ENCODE measurements at places on chromosomes 4 and X.

GRCh38 chrX:131675596-131676194 lies 131.8 kb downstream of the OR13H1 start:
- no peak for DNase-seq

DNA sequence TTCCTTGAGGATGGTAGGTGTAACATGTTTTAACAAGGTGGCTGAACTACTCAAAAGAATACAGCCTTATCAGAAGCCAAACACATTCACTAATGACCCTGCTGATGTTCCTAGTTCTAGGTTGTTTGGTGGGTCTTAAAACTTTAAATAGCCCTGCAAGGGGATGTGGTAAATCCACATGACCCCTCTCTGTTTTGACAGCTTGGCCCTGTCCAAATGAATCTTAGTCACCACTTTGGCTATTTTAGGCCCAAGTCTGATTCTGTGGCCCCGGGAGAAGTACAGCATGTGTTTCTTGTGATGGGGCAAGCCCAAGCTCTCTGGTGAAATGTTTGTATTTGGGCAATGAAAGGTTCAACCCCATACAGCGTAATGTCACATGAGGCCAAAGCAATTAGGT lies 54.5 kb upstream of the GPR34 start:
- no peak for DNase-seq

DNA sequence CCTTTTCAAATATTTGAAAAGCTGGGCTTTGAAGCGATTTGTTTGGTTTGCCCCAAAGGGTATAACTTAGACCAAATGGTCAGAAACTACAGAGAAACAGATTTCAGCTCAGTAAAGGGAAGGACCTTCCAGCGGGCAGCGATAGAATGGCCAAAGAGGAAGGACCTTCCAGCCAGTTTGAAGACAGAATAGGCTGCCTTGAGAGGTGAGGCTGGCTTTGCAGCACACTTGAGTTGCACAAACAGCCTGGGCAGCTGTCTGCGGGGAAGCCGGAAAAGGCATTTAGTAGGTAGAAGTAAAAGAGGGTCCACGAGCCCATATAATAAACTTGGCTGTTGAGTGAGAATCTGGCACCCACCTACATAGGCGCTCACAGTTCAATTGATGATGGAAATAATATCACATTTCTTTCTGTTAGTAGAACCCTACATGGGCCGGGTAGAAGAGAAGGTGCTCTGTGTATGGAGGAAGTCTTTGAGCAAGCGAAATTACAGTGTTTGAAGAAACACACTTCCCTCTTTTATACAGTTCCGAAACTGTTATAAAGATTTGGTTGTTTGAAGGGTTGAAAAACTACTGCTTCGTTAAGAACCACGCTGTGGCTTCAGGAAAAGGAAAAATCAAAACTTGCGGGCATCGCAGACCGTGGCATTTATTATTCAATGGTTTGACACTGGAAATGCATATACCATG lies 75.0 kb upstream of the SORBS2 start:
- no peak for DNase-seq

DNA sequence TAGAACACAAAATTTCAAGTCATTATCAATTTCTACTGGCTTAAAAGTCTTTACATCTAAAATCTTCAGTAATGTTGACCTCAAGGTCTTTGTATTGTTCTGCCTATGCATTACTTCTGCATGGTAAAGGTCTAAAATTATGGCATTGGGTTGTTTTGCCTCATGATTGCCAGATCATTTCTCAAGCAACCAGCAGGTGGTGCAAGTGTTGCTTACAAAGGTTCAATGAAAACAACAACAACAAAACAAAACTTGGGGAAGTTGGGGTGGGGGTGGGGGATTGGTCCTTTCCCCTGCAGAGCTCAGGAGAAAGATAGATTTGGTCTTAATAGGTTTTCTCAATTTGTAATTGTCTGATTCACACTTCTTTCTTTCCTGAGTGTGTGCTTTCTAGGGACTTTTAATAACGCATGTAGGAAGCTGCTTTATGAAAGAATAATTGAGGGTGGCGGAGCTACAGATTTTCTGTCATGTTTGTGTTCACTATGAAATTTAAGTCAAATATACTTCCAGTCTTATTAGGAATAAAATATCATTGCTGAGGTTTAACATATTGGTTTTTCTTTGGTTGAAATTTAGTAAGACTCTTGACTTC lies 145.1 kb downstream of the COL4A5 start:
- DNase-seq = no peak

- no peak for DNase-seq
Observed at GRCh38 chr4:170008371-170008770, 17.8 kb downstream of the MFAP3L start.

- DNase-seq = peak; percentile 63
Observed at GRCh38 chr4:1009542-1010394, 1.7 kb upstream of the FGFRL1 start.

DNA sequence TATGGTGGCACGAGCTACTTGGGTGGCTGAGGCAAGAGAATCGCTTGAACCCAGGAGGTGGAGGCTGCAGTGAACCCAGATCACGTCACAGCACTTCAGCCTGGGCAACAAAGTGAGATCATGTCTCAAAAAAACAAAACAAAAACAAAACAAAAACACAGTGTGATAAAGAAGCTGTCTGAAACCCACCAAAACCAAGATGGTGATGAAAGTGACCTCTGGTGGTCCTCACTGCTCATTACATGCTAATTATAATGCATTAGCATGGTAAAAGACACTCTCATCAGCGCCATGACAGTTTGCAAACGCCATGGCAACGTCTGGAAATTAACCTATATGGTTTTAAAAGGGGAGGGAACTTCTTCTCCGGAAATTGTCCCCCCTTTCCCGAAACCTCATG lies 29.4 kb upstream of the OPHN1 start:
- no peak for DNase-seq

GRCh38 chr4:87530868-87531267 lies 1.7 kb upstream of the SPARCL1 start:
- DNase-seq = no peak

- no peak for DNase-seq
Observed at GRCh38 chrX:10021461-10022272, 54.5 kb downstream of the CLDN34 start.

DNA sequence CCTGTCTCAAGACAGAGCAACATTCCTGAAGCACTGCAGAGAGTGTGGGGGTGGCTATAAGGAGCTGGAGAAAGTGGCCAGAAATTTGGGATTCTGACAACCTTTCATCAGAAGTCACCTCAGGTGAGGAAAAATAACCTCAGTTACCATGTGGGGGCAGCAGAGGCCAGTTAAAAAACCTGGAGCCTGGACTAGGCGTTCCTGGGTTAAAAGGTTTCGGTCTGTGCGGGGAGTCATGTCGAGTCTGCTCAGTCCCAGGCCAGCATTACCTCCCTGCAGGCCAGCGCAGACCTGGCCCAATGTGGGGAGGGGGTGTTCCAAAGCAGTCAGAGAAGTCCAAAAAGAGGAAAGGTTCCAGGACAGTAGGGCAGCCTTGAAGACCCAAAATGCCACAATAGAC lies 10.9 kb upstream of the NALF2 start:
- DNase-seq = no peak

- DNase-seq = no peak
Observed at GRCh38 chr4:78962597-78963115, 23.4 kb upstream of the PAQR3 start.

- no peak for DNase-seq
Observed at GRCh38 chr4:148776941-148777340, 334.7 kb upstream of the NR3C2 start.

GRCh38 chrX:100217547-100217946 lies 192.5 kb downstream of the PCDH19 start:
- DNase-seq = no peak

DNA sequence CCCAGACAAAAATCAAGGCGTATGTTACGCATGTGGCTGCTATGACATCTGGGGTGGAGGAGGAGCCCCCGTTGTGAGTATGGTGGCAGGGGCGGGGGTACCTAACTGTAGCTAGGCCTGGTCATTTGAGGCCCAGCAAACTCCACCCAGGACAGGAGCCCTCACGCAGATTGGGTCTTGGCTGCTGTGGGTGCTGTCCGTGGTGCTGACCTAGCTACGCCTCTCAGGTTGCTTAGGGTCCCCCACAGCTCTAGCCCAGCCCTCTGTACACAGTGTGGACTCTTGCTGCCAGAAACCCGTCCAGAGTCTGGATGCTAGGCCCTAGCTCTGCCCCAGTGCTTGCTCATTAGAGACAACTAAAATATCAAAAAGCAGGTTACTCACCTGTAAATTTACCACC lies 146.7 kb upstream of the PSAPL1 start:
- no peak for DNase-seq

DNA sequence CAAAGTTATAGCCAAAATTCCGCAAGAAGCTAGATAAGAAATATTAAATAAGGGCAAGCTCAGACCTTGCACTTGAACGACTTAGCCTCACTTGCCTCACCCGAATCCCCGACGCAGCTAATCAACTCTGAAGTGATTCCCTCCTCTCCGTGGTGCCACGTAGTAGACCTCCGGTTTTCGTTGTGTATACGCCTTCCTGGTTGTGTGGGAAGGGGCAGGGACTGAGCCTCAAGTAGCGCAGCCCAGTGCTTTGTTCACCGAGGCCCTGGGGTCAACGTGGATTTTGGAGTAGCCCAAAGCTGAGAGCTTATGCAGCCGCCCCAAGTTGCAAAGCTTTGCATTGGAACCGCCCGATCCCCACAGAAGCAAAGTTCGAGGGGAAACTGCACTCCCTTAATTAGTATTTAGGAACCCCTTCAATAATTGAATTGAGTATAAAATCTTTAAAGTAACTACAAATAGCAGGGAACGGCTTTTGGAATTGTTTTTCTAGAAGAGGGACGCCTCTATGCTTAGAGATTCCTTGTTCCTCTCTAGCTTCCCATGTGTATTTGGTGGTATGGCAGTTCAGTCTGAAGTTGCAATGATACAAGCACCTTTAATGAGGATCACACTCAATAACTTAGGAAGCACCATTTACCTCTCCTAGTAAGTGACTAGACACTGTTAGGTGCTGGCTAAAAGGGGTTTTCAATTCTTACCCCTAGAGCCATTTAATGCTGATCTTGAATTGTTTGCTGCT lies 55.7 kb downstream of the LINC00632 start:
- DNase-seq = no peak

DNA sequence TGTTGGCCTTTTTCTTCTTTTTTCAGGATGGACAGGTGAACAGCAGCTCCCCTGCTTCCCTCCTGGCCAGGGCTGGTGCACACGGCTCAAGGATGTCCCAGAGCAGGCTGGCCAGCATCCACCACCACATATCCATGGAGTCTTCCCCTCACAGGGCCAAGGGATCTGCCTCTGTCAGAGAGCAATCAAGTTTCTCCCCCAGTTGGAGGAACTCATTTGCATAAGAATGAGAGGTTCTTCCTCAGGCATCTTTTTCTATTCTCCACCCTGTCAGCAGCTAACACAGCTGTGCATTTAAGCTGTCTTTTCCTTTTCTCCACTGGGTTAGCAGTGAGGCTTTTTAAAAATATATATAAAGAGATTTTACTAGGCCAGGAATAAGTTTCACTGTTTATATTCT lies 143.8 kb downstream of the ANAPC10 start:
- no peak for DNase-seq

DNA sequence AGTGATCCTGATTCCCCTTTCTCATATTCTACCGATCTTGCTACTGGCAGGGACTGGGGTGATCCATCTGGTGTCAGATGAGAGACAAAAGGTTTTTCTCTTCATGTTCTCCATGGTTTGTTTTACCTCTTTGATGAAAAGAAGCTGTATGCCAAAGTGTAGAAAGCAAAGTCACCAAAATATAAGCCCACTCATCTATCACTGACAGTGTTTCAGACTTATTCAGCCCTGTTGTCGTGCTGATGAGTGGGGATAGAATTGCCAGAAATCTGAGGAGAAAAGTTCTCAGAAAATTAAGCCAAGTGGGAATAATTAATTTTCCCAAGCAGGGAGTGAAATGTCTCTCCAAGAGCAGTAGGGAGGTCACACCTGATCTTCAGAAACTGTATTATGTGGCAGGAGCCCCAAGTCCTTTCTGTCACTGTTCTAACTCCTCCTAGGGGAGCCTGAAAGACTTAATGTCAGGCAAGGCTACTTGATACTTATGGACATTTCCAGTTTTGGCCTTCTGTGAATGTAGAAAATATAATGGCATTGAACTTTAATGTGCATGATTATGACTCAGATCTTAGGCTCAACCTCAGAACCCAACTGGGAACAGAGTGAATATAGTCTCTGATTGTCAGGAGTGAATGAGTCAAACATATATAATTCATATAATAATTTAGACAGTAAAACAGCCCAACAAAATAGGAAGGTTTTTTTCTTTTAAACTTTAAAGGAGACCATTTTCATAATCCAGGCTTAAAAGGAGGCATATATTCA lies 298.1 kb downstream of the ANKRD50 start:
- no peak for DNase-seq

DNA sequence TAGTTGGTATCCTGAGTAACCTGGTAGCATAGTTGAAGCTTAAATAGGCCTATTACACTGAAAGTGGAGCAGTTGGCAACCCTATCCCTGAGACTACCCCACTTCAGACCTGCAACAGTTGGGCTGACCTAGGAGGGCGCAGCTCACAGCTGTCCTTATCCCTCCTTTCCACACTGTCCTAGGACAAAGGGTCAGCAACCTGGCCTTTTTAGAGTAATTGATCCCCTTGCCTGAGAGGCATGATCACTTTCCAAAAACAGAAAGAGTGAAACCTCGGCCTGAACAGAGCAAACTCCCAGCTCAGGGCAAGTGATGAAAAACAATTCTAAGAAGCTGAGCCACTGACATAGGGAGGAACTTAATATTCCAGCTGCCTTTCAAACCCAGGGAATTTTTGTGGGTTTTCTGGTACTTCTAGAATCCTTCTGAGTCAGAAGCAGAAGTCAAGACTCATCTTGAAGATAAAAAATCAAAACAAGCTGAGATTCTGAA lies 94.9 kb upstream of the MYOZ2 start:
- DNase-seq = no peak

DNA sequence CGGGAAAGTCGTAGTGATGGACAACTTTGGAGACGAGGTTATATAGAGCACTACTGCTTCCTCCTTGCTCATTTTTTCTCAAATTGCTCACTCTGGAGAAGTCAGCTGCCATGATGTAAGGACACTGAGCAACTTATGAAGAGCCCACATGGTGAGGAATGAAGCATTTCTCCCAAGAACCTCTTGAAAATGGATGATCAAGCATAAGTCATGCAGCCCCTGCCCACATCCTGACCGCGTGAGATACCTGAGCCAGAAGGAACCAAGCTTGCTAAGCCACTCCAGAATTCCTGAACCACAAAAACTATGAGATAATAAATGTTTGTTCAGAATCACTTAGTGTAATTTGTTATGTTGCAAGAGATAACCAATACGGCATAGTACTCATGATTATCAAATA lies 42.8 kb downstream of the PDE5A start:
- DNase-seq = no peak

- no peak for DNase-seq
Observed at GRCh38 chr4:79030973-79031372, 91.7 kb upstream of the PAQR3 start.

DNA sequence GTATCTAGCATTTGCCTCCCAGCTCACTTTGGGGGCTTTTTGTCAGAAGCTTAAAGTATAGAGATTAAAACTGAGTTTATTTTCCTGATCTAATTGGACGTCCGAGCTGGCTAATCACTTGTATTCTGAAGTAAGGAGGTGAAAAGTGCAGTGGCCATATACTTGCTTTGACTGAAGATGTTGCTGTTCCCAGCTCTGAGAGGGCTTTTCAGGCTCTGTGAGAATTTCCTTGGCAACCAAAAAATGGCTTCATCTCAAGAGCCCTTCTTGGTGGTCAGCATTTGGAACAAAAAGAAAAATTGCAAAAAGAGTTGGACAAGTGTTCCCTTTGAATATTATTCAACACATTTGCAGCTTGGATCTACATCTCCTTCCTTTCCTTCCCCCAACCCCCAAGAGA lies 67.0 kb downstream of the SLC4A4 start:
- DNase-seq = no peak

Data from effector CD8-positive, alpha-beta T cell (primary cell).